ENCODE measurements at places on chromosomes 1 and 21. TPM values are rescaled to one million over a fixed set of nuclear protein-coding genes. Genes with fewer than 3 reads are reported as not detected.

OLIG2 gene
- not detected for polyA plus RNA-seq

AVPR1B gene
- polyA plus RNA-seq: 0.59 TPM

OVAAL gene
- not detected for polyA plus RNA-seq

ANKRD35 gene
- 6.0 TPM for polyA plus RNA-seq

SYPL2 gene
- 315 TPM for polyA plus RNA-seq

GABPA gene
- 39.3 TPM for polyA plus RNA-seq

- DNase-seq: peak; percentile 8
Measured at GRCh38 chr1:73310797-73311381, 887.1 kb downstream of the LRRIQ3 start.

GRCh38 chr1:18008081-18008480, 99.5 kb upstream of the IGSF21 start:
- DNase-seq: no peak

- DNase-seq: no peak
Measured at GRCh38 chr1:23953020-23953419, 6.6 kb upstream of the PNRC2 start.

GRCh38 chr1:12511516-12512468, 106.2 kb downstream of the DHRS3 start:
- DNase-seq: no peak

DNA sequence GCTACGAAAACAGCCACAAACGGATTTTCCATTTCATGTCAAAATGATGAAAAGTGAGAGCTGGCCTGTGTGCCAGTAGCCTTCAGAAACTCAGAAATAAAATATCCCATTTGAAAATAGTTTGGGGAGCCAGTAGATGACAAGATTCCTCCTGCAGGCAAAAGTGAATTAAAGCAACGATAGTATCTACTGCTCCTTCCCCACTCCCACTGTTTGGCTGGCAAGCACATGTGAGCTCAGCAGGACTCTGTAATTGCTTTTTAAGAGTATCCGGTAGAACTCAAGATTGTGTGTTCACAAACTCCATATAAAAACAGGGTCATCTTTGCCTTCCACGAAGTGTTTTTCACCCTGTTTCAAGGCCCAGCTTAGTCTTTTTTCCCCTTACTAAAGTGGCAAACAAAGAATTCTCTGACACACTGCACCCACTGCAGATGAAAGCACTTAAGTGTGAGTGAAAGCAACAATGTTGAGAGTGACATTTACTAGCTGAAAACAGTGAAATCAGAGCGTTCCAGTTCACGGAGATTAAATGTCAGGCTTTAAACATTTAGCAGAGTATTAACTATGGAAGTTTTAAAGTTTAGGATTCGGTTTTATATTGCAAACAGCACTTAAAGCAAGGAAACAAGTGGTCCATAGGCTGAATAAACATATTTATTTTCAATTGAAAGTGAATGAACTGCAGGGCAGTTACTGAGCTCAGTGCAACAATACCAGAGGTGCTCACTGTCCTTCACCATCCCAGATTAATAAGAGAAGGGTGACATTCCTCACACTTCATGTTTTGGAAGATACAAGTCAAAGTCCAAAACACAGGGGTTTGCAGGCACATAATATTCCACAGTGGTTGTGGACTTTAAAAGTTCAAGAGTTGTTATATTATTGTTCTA, 70.0 kb downstream of the ALG14 start:
- peak; percentile 84 for DNase-seq

- DNase-seq: no peak
Measured at GRCh38 chr1:63281753-63282152, 40.6 kb upstream of the FOXD3 start.

DNA sequence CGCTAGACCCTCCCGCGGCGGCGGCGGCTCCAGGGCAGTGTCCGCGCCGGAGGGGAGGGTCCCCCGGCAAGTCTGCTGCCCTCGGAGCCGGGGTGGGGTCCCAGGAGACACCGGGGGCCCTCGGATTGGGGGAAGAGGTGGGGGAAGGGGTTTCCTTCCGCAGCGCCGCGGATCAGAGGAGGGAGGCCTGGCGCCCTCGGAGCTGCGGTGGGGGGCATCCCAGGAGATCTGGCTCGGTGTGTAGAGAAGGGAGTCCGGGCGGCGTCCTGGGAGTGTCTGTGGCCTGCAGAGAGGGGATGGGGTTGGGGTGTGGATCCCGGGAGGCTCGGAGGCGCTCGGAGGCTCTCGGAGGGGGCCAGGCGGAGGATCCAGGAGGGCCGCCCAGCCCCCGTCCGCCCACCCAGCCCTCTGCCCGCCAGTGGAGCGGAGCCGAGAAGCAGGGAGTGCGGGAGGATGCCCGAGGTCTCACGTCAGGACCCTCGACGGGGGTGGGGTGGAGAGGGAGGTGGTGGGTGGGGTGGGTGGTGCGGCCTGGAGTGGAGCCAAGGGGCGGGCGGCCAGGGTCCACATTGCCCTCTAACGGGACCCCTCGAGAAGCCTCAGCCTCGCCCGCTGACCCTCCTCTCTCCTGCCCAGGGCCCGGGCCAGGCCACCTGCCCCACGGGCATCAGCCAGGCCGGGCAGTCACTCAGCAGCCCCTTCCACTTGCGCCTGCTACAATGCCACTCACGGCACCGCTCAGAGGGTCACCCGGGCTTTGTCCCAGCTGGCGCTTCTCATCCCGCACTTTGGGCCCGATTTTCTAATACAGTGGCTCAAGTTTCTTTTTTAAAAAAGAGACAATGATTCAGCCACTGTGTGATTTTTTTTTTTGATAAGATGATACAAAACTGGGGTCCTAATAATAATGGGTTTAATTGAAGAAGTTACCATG, 60.2 kb upstream of the ARHGEF16 start:
- no peak for DNase-seq

- DNase-seq: no peak
Measured at GRCh38 chr1:34268311-34268954, 91.7 kb downstream of the C1orf94 start.

DNA sequence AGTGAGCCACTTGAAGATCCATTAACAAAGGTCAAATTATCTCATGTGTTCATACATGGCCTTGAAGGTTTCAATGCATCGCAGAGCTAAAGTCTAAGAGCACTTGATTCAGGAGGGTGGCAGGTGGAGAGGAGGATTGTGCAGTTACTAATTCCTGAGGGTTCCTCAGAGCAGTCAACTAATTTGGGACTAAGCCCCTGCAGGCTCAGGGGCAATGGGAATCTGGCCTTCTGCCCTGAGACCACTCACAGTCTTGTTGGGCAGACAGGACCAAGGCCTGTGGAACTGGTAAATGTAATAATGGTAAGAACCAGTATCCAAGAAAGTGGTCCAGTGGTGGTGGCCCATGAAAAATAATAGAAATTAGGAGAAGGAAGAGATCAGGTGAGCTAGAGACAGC, 127.4 kb upstream of the HMGB4 start:
- no peak for DNase-seq

DNA sequence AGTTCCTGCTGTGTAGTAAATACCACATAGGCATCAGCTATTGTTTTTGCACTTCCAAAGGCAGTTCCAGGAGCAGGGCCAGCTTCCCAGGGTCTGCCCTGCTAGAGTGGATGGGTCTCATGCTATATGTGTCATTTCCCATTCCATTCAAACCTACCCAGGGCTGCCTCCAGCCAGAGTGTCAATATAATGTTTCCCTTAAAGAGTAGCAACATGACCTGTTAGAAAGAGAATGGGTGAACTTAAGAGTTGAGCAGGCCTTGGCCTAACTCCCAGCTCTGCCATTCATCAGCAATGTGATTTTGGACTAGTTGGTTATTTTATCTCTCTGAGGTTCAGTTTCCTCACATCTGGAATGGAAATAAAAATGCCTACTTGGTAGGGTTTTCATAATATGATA, 44.9 kb downstream of the RAB3B start:
- DNase-seq: no peak

DNA sequence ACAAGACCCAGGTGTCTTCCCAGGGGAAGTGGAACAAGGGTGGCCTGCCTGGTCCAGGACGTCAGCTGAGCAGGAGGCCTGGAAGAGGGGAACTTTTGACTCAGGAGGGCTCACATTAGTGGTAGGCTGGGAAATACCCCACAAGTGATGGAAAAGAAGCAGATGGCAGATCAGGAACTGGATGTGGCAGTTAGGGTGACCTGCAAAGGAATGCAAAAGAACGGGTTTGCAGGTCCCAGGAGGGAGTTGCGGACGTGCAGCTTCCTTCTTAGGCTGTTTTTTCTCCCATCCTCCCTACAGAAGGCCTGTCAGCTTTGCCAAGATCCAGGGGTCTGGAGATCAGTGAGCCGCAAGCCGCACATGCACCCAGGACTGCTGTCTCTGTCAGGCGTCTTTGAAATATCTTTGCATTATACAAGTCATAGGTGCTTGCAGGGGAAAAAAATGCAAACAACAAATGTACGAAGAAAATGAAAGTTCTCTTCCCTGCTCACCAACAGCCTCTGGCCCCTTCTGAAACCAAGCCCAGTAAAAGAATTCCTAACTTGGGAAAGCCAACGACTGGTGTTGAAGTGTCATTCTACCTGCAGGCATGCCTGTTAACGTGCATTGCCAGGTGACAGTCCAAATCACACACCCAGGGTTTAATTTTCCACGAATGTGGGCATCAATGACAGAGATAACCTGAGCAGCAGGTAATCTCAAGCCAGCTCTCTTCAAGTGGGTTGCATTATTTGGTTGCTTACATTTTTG, 34.4 kb downstream of the NENF start:
- DNase-seq: no peak

GRCh38 chr1:8680664-8681650, 136.5 kb downstream of the RERE start:
- DNase-seq: no peak

- DNase-seq: no peak
Measured at GRCh38 chr1:204145033-204145504, 6.8 kb downstream of the ETNK2 start.

- DNase-seq: no peak
Measured at GRCh38 chr21:36915014-36915695, 51.3 kb downstream of the HLCS start.

DNA sequence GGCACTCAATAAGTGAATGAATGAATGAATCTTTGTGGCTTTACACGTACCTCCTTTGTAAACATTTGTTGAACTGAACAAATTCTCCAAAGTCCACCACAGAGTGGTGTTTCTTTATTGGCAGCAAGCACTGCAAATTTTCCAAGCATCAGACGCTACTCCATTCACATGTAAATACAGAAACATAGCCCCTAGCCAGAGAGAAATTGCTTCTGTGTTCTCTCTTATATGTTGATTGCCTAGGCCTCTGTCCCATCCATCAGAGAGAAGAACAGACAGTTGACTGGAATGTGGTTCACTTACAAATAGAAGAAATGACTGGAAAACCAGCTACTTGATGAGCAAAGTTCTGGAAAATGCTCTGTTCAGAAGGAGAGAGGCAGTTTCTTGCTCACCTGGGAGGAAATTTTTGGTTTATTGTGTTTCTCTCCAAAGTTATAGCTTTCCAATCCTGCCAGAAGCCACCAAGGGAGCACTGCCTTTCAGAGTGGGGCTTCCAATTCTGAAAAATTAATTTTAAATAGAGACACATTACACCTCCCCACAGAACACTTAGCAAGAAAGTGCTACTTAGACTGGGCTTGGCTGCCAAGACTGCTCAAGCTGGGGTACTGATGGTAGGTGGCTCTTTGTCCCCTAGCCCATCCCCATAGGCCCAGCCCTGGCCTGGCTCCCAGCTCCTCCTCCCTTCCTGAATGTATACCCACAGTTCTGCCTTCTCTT, 18.1 kb upstream of the KIRREL1 start:
- DNase-seq: no peak

GRCh38 chr1:68301471-68302001, 69.2 kb upstream of the WLS start:
- no peak for DNase-seq
